ENCODE measurements at places on chromosomes 12 and 14. TPM values are rescaled to one million over a fixed set of nuclear protein-coding genes. Genes with fewer than 3 reads are reported as not detected.

The CCDC88C gene
- 34.0 TPM for total RNA-seq

The CLEC6A gene
- total RNA-seq: 0.07 TPM

The IL31 gene
- total RNA-seq: not detected

The GPX2 gene
- 0.63 TPM for total RNA-seq

GRCh38 chr12:63893170-63893569 is 48.7 kb downstream of the SRGAP1 start:
- no peak for DNase-seq

DNA sequence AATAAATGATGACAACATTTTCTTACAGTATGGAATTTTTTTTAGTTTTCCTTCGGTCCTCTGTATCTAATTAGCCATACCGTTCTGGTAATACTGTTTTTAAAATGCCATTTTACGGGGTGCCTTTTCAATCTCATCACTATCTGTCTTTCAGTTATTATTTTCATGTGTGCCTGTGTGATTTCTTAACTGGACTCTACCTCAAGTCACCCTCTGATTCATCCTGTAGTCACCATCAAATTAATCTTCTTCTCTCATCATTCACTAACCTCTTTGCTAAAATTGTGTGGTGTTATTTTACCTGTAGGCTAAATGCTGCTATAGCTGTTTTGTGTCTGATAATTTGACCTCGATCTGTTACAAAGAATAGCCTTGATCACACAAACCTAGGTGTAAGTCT is 16.0 kb upstream of the CCT2 start:
- no peak for DNase-seq

Measured in H7 (cell line).